Calu3 (cell line): ENCODE measurements at places on chromosomes 2 and 18. TPM values are rescaled to one million over a fixed set of nuclear protein-coding genes. Genes with fewer than 3 reads are reported as not detected.

Gene MAP3K19
- not detected in 2 replicates for total RNA-seq

Gene AKAIN1
- total RNA-seq: not detected in 2 replicates

Gene TTN
- total RNA-seq: 0.07 and 0.24 TPM in 2 replicates

Gene LIMS3
- total RNA-seq: 0.29 TPM in 1 of 2 replicates, not detected in the other

Gene MORN2
- 12.9 and 15.1 TPM in 2 replicates for total RNA-seq

Gene CLASP1
- total RNA-seq: 54.3 and 59.7 TPM in 2 replicates

Gene POU3F3
- total RNA-seq: not detected in 2 replicates

DNA sequence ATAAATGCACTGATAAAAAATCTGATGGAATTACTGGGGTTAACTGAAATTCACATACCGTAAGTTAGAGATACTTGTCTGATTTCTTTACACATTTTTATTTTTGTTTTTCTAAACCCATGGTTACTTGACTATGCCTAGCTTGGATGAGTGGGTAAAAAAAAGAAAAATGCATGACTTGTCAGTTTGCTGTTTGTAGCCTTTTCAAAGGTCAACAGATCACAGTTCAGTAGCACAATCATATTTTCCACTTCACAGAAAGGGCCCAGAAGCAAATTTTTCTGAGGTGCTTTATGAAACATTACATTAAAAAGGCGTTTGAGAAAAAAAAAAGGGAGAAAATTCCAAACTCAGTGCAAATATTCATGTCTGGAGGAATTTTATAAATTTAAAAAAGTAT is 16.4 kb downstream of the SLC16A14 start:
- no peaks in the 10 kb centered on the region for H3K36me3 ChIP-seq
- DNase-seq: no peak
- no peaks in the 10 kb centered on the region for H3K27me3 ChIP-seq
- H3K4me3 ChIP-seq: no peak overlapping the region
- H3K27ac ChIP-seq: no peak overlapping the region
- peaks cover 11% of the 10 kb centered on the region for H3K4me1 ChIP-seq

- H3K4me3 ChIP-seq: no peak overlapping the region
- no peaks in the 10 kb centered on the region for H3K36me3 ChIP-seq
- peaks cover 13% of the 10 kb centered on the region for H3K4me1 ChIP-seq
- no peak for DNase-seq
- no peak overlapping the region for H3K27ac ChIP-seq
- no peaks in the 10 kb centered on the region for H3K27me3 ChIP-seq
These were observed 15.4 kb upstream of the STAT1 start for GRCh38 chr2:191029280-191029950.

DNA sequence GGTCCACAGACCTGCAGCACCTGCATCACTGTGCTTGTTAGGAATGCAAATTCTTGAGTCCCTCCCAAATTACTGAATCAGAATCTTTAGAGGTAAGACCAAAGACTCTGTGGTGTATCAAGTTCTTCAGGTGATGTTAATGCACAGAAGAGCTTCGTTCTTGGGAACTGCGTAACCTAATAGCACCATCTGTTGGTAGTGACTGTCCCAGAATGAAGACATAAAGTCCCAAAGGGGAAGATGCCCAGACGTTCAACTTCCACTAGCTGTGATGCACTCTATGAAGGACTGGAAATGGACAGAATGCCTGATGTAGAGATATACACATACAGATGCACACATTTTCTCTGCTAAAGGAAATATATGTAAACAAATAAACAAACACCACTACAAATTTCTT is 576.0 kb downstream of the LRP1B start:
- no peaks in the 10 kb centered on the region for H3K27me3 ChIP-seq
- H3K36me3 ChIP-seq: no peaks in the 10 kb centered on the region
- H3K4me3 ChIP-seq: no peak overlapping the region

GRCh38 chr2:101188683-101189405 is 37.7 kb upstream of the TBC1D8 start:
- no peaks in the 10 kb centered on the region for H3K36me3 ChIP-seq
- H3K4me1 ChIP-seq: no peaks in the 10 kb centered on the region
- H3K4me3 ChIP-seq: no peak overlapping the region
- no peaks in the 10 kb centered on the region for H3K27me3 ChIP-seq

- no peaks in the 10 kb centered on the region for H3K27me3 ChIP-seq
- H3K27ac ChIP-seq: no peak overlapping the region
- no peak for DNase-seq
These were observed 223.7 kb upstream of the COPS8 start for GRCh38 chr2:236861944-236862343.

- peaks cover 29% of the 10 kb centered on the region for H3K4me1 ChIP-seq
- H3K27me3 ChIP-seq: no peaks in the 10 kb centered on the region
- DNase-seq: no peak
- H3K36me3 ChIP-seq: no peaks in the 10 kb centered on the region
- no peak overlapping the region for H3K4me3 ChIP-seq
These were observed 24.6 kb upstream of the ACVR1 start for GRCh38 chr2:157900684-157901083.

- no peak overlapping the region for H3K4me3 ChIP-seq
- no peak overlapping the region for H3K27ac ChIP-seq
- no peaks in the 10 kb centered on the region for H3K36me3 ChIP-seq
- H3K27me3 ChIP-seq: no peaks in the 10 kb centered on the region
- no peak for DNase-seq
These were observed 46.8 kb upstream of the RNU4ATAC start for GRCh38 chr2:121483846-121484245.

- H3K36me3 ChIP-seq: no peaks in the 10 kb centered on the region
- peaks cover 8% of the 10 kb centered on the region for H3K4me1 ChIP-seq
- no peak overlapping the region for H3K4me3 ChIP-seq
- H3K27me3 ChIP-seq: no peaks in the 10 kb centered on the region
These were observed 26.3 kb downstream of the B4GALT6 start for GRCh38 chr18:31657823-31658669.

GRCh38 chr2:112706170-112706664 is 14.6 kb upstream of the NT5DC4 start:
- H3K36me3 ChIP-seq: no peaks in the 10 kb centered on the region
- H3K27ac ChIP-seq: no peak overlapping the region
- H3K27me3 ChIP-seq: no peaks in the 10 kb centered on the region

DNA sequence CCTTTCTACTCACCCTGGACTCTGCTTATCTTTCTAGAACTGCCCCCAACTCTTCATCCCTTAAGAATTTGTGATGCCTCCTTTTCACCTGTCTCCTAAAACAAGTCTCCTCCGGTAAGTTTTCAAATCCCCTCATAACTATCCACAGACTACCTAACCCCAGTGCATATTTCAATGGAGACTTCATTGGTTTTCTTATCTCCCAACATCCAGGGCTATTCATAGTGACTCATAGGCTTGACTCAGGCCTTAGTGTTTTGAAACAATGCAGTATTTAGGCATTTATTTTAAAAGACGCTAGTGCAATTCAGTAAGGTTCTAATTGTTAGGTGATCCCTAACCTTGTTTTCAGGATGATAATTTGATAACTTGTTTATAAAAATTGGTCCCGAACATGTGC is 399.2 kb downstream of the CPS1 start:
- DNase-seq: peak; percentile 6
- no peak overlapping the region for H3K4me3 ChIP-seq
- no peaks in the 10 kb centered on the region for H3K36me3 ChIP-seq
- H3K27me3 ChIP-seq: no peaks in the 10 kb centered on the region
- peak overlapping the region; percentile 61 for H3K27ac ChIP-seq

DNA sequence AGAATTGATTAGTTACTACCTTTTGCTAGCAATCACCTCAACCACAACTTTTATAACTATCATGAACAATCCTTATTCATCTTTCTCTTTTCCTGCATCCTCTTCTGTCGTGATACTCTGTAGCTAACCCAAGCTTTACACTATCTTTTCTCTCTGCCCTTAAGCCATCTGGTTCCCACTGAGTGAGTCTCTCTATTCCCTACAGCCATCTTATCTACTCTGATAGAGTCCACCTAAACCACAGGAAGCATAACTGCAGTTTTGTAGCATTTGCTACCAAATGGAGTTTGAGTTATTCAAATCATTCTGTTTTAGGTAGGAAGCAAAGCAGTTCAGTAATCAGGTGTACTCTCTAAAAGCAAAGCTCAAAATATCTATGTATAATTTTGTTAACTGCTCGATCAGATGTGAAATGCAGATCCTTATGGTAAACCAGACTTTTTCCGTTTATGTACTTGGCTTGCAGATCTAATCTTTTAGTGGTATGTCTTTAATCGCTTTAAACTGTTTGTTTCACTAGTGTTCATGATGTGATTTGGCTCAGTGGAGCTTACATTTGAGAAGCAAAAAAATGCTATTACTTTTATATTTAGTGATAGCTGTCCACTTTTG is 91.0 kb downstream of the CSRNP3 start:
- H3K27me3 ChIP-seq: no peaks in the 10 kb centered on the region
- no peak overlapping the region for H3K4me3 ChIP-seq
- H3K4me1 ChIP-seq: no peaks in the 10 kb centered on the region
- no peak for DNase-seq
- no peak overlapping the region for H3K27ac ChIP-seq
- H3K36me3 ChIP-seq: no peaks in the 10 kb centered on the region
